ENCODE measurements at places on chromosomes 5 and 9.

DNA sequence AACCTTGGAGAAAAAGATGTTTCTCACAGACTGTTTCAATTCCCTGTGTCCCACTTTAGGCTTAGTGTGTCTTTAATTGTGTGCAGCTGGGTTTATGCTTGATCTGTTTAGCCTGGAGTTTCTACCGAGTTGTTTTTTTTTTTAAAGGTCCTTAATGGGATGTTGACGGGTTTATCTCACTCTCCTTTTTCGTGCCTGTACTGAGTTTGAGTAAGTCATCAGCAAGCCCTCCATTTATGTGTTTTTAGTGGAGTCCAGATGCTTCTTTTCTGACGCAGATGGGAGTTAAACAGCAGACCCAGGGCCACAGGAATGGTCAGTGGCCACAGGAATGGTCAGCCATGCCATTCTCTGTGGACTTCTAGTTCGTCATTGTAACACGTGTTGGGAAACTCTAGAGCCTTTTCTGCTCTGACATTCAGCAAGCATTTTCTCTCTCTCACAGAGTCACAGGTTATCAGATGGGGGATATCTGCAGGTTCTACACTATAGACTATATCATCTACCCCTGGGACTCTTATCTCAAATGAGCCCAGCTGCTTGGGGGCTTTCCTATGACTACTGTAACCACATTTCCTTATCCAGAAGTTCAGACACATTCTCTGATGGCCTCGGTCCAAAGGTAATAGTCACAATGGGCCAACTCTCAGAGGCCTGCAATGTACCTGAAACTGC lies 190.5 kb downstream of the TTLL11 start:
- no peak for DNase-seq

- DNase-seq, result no peak
Observed at GRCh38 chr5:132310141-132310834, 16.1 kb downstream of the SLC22A4 start.

GRCh38 chr9:79395755-79396154 lies 176.0 kb upstream of the TLE4 start:
- peak; percentile 64 for DNase-seq

DNA sequence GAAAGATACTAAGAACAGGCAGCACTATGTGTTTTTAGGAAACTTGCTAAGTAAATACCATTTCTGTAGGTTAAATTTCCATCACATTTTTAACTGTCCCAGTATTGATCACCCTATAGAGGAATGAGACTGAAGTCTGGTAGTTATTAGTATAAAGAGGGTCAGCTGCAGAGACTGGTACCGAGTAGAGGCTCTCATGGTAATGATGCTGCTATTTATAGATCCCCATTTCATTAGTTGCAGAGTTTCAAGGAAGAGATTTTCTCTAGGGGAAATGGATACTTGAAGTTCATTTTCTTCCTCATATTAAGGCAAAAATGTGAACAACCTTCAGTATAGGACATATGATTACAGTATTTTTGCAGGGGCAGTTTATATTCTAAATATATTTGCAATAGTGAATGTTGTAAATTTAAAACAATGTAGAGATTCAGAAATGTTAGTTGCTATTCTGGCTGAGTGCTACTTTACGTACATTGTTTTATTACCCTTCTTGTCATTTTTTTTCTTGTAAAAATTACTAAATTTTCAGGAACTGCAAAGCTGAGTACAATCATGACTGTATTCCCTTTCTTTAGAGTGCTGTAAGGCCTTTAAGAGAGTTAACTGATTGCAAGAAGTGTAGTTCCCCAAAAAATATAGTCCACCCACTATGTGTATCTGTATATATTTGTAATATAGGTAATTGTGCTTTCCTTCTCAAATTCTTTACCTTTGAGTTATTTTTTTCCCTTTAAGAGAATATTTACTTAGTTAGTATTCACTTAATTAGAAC lies 14.7 kb downstream of the PBX3 start:
- DNase-seq, result no peak
